ENCODE measurements at places on chromosomes 3 and 15. TPM values are rescaled to one million over a fixed set of nuclear protein-coding genes. Genes with fewer than 3 reads are reported as not detected.

DNA sequence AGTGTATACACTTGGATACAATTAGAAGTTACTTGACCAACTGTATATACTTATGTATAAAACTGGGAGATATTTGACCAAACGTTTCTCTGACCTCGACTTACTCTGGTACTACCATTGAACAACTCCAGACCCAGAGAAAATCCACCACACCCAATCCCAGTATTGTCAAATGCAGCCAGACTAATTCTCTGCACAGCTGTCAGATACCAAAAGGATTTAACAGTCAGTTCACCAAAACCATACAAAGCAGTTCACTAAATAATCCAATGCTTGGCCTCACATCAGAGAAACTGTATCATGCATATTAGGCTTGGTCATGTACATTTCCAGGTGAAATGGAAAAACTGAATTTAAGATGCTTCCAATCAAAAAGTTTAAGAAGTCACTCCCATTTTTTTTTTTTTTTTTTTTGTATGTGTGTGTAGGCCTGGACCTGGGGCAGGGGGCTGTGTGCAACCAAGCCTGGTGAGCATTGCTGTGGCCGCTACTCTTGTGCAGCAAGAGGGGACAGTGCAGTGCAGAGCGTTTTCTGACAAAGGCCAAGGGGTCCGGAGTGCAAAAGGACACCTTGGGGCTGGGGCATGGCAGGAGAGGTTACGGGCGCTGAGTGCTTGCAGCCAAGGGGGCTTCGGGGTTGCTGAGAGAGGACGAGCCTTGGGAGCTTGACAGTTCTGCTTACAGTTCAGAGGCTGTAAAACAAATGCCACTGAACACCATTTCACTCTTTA, 1.4 kb downstream of the TOMM70 start:
- no peak for DNase-seq

- no peak for DNase-seq
Observed at GRCh38 chr3:192258721-192259120, 468.6 kb downstream of the FGF12 start.

DNA sequence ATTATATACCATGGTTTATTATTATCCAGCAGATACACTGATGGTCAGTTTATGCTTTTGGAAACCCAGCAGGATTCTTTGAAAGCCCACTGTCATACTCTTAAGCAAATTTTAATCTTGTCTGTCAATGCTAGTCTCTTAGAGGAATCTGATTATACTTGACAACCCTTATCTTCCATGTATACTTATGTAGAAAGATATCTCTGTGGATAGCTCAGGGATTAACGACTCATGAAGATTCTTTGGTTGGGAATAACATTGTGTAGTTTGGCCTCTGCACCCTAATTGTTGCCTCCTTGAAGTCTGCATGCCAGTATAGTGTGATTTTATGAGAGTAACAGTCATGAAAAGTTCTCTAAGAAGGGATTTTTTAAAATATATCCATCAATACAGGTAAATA, 33.0 kb downstream of the FILIP1L start:
- no peak for DNase-seq

DNA sequence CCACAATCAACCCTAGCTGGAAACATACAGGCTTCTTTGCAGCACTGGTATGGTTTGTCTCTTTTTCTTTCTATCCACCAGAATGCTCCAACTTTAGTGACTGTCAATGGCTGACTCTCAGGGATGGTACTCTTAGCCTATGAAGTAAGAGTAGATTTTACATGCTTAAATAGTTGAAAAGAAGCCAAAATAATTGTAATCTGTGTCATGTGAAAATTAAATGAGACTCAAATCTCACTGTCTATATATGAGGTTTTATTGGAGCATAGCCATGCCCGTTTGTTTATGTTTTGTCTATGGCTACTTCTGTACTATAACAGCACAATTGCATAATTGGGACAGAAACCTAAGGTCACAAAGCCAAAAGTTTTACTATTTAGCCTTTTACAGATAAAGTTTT, 29.1 kb upstream of the PDZRN3 start:
- DNase-seq, result no peak

DNA sequence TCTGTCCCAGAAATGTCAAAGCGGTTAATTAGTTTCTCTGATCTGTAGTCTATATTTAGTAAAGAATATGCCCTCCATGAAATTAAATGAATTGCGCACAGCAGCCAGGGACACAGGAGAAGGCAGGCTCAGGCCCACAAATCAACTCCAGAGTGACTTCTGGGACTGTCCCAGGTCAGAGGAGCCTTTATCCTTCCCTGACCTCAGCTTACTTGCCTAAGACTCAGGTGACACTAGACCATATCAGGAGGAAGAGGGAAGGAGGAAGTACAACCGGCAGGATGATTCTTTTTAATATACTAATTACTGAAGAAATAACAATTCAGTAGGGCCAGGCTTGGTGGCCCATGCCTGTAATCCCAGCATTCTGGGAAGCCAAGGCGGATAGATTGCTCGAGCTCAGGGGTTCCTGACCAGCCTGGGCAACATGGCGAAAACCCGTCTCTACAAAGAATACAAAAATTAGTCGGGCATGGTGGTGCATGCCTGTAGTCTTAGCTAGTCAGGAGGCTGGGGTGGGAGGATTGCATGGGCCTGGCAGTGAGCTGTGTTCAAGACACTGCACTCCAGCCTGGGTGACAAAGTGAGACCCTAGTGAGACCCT, 1.8 kb upstream of the GPR15 start:
- DNase-seq, result no peak

DNA sequence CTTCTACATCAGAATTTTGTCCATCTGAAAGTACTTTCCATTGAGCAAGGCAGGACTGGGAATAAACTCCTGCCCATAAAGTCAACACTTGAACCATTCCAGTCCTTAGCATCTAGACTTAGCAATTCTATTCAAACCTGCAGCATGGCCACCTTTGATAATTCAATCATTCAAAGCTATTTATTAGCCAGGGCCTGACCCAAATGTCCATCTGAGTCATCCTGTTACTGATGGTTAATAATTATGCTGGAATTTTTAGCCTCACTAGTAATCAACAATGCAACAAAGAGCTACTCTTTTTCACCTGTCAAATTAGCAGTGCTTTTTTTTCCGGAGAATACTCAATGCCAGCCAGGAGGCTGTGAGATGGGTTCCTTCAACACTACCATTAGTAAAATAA, 72.7 kb upstream of the SNRK start:
- DNase-seq, result no peak

DNA sequence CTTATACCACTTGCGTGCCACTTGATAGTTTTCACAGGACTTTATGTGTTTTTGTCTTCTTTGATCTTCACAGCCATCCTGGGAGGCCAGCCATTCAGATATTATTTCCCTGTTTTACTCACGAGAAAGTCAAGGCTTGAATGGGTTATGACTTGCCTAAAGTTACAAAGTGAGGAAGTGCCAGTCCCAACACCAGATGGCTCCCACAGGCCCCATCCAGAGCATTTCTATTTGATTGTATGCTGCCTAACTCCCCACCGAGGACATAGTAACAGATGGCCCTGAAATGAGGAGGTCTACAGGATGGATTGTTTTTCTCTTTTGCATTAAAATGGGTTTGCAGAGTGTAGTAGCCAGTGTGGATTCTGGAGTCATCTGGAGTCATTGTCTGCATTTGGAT, 74.5 kb downstream of the SPTSSB start:
- no peak for DNase-seq

- peak; percentile 54 for DNase-seq
Observed at GRCh38 chr3:38151667-38152265, 13.3 kb downstream of the MYD88 start.

DNA sequence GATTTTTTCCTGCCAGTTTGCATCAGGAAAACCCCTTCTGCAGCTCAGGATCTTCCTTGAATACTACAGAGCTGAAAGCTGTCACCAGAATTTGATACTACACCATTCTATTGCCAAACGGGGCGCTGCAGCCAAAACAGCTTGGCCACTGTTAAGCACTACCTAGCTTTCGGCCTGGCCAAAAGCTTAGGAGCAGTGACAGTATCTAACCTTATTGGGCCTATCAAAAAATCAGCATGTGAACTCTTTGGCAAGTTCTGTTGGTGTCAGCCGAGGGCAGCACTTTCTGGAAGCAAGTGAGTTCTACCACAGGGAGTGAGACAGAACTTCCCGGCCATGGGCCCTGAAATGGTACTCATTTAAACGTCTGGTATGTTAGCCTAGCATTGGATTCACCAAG, 16.1 kb upstream of the GYG1 start:
- DNase-seq, result no peak

DNA sequence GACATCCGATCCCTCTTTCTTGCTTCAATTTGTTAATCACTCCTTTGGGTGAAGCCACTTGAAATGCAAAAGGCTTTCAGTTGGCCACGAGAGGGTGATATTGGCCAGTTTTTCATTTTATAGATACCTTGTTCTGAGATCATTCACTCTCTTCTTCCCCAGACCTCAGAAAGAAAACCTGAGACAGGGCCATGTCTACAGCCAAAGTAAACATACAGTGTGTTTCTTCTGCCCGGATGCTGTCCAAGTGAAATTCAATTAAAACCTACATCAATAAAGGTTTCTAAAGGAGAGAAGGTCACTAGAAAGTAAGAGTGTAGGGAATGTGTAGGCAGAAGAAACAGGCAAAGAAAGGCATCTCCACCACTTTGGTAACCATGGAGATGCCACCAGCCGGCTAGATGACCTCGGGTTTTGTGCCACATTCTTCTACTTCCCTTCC, 39.5 kb upstream of the FMN1 start:
- DNase-seq, result no peak

GRCh38 chr3:20696388-20697150, 510.6 kb upstream of the SGO1 start:
- no peak for DNase-seq

DNA sequence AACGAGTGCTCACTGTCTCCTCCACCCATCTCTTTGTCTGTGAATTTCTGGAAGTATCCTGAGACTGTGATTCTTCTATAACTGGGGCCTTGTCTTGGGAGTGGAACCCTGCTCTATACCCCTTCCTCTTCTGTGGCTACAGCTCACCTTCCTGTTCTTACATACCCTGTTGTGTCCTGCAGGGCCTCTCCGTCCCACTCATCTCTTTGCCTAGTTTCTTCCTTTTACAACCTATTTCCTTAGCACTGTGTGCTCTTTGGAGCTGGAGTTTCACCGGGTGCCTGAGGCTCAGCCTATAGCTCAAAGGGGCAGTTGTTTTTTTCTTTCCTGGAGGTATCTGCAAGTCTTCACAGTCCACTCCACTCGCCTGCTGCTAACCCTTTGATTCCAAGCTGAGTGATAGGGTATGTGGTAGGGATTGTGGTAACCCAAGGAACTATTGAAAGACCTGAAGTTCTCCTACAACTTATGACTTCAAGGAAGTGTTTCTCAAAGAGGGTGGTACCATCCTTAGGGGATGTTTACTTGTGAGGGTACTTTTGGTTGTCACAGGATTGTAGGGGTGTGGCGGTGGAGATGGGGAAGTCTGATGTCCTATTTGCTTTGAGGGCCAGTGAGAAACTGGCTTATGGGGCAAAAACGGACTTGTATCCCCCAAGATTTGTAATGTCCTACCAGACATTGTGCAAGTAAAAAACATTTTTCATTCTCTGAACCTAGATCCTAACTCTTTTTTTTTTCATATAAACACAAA, 66.6 kb upstream of the ARL8B start:
- DNase-seq, result no peak

GRCh38 chr15:49361370-49361769, 61.7 kb upstream of the FGF7 start:
- DNase-seq, result no peak

- no peak for DNase-seq
Observed at GRCh38 chr15:36090286-36090946, 489.0 kb upstream of the CDIN1 start.

GRCh38 chr15:101533371-101534140, 44.0 kb upstream of the PCSK6 start:
- DNase-seq, result no peak

DNA sequence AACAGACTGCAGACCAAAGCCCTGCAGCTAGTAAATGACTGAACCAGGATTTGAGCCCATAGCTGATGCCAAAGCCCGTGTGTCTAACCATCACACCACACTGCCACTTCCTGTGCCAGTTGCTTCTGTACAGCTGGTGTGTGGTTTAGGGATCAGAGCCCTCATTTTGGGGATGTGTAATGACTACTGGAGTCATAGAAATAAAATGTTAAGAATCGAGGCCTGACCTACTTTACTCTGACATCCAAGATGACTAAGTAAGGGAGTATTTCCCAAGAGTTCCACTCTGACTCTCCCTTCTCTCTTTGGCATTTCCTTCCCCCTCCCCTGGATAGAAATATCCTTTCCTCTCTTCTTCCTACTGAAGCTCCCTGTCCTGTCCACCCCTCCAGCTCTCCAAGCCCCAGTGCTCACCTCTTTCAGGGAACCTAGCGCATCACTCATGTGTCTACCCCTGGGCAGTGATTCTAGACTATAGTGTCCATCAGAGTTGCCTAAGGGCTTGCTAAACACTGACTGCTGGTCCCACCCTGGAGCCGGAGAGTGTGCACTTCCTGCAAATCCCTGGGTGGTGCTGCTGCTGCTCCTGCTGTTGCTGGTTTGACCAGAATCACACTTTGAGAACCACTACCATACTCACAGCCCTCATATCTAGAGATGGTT, 53.8 kb downstream of the MGLL start:
- DNase-seq, result no peak

DNA sequence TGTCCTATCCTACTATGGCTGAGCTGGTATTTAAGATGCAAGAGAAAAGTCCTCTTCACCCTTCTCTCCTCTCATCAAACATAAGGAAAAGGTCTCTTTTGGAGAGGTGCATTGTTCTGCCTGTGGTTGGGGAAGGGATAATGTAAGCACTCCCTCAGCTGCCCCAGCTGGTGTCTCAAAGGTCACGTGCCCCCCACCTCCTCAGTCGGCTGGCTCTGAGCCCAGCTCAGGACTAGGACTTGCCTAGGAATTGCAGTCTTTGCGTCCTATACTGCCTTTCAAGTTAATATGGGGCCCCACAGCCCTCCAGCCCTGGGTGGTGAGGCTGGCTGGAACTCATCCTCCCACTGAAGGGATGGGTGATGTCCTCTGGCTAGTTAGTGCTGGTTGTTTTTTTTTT, 29.7 kb downstream of the OR4F15 start:
- DNase-seq, result no peak

- no peak for DNase-seq
Observed at GRCh38 chr3:173825730-173826129, 428.2 kb downstream of the NLGN1 start.

GRCh38 chr3:140529096-140529495, 148.8 kb upstream of the TRIM42 start:
- no peak for DNase-seq

DNA sequence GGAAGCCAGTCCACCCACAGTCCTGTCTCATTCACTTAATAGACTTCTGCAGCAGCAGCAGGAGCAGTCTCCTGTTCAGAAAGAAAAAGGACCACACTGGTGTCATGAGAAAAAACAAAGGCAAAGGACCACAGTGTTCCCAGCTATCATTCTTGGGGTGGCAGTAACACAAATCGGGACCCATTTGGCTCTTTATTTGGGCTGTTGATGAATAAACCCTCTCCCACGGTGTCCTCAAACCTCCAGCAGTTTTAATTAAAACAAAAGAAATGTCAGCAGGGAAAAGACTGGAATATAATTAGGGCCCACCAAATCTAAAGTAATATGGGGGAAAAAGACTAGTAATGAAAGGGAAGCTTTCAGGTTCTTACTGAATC, 210.5 kb upstream of the SLC2A2 start:
- no peak for DNase-seq

LOXL1 gene
- not detected for polyA plus RNA-seq

TNK2 gene
- 1.6 TPM for polyA plus RNA-seq

HAUS2 gene
- 37.0 TPM for polyA plus RNA-seq

TFG gene
- 17.4 TPM for polyA plus RNA-seq

BFSP2 gene
- not detected for polyA plus RNA-seq

ZKSCAN7 gene
- 0.88 TPM for polyA plus RNA-seq
